Calu3 (cell line): ENCODE measurements at places on chromosomes 16 and 17.

DNA sequence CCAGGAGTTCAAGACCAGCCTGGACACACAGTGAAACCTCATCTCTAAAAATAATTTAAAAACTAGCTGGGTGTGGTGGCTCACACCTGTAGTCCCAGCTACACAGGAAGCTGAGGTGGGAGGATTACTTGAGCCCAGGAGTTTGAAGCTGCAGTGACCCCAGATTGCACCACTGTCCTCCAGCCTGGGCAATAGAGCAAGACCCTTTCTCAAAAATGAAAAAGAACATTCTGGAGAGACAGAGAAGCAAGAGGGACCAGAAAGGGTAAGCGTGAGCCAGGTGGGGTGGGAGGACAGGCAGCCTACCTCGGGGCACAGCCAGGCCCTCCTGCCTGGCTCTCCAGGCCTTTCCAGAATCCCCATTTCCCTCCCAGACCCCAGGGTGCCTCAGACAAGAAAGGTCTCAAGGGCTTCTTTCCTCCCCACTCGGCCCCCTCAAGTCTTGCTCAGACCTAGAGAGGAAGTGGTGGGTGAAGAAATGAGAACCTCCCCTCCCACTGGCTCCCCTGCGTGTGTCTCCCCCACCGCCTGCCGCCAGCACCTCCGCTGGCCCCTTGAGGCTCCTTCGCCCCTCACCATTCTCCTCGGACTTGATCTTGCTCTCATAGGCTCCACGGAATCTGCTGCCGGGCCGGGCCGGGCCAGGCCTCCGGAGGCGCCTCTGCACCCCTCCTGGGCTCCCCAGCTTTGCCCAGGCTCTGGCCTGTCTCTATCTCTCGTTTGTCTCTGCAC is 503 bp downstream of the C16orf54 start:
- no peak for DNase-seq

GRCh38 chr17:14882131-14882530 is 383.0 kb downstream of the PMP22 start:
- no peak for DNase-seq

DNA sequence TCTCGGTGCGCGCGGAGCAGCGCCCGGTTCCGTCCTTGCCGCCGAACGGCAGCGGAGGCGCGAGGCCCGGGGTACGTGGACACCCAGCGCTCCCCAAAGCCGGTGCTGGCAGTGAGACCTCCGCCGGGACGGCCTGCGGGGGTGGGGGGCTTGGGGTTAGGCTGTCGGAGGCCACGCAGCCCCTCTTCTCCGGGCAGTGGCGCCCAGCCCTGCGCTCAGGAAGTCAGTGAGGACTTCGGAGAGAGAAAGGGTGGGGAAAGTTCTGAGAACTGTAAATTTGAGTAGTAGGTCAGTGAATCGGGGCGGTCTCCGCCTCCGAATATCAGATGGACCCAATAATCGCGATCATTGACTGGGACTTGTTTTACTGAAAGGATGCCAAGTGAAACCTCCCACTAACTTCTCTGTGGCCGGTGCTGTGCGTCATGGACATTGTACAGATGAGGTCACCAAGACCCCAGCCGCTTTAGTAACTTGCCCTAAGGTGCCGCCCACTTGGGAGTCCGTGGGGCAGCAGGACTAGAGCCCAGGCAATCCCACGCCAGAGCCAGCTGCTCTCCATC is 468 bp downstream of the IL4R start:
- peak; percentile 61 for DNase-seq

GRCh38 chr17:39921323-39921722 is 2.9 kb upstream of the GSDMB start:
- peak; percentile 81 for DNase-seq

DNA sequence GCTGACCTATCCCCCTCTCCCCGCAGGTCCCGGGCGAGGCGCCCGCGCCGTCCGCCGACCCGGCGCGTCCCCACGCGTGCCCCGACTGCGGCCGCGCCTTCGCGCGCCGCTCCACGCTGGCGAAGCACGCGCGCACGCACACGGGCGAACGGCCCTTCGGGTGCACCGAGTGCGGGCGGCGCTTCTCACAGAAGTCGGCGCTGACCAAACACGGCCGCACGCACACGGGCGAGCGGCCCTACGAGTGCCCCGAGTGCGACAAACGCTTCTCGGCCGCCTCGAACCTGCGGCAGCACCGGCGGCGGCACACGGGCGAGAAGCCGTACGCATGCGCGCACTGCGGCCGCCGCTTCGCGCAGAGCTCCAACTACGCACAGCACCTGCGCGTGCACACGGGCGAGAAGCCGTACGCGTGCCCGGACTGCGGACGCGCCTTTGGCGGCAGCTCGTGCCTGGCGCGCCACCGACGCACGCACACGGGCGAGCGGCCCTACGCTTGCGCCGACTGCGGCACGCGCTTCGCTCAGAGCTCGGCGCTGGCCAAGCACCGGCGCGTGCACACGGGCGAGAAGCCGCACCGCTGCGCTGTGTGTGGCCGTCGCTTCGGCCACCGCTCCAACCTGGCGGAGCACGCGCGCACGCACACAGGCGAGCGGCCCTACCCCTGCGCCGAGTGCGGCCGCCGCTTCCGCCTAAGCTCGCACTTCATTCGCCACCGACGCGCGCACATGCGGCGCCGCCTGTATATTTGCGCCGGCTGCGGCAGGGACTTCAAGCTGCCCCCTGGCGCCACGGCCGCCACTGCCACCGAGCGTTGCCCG is 10.3 kb downstream of the ZNF771 start:
- DNase-seq = peak; percentile 94

DNA sequence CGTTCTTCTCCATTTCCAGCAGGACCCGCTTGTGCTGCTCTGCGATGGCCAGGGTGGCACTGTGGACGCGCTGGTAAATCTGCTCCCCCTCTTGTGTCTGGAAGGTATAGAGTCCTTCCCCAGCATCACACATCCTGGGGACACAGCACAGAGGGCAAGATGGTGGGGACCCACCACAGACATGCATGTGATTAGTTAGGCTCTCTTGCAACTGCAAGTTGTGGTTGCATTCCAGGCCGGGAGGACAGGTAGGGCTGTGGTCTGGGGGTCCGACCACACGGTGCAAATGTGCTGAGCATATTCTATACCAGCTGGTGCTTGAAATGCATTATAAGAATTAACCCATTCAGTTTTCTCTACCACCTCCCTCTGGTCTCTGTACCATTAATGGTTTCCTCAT is 11.4 kb downstream of the POLR2C start:
- no peak for DNase-seq

GRCh38 chr16:12902511-12903372 is 1.3 kb downstream of the SHISA9 start:
- DNase-seq = no peak

- DNase-seq = no peak
These were observed 5.6 kb downstream of the ACE start for GRCh38 chr17:63482509-63482908.

DNA sequence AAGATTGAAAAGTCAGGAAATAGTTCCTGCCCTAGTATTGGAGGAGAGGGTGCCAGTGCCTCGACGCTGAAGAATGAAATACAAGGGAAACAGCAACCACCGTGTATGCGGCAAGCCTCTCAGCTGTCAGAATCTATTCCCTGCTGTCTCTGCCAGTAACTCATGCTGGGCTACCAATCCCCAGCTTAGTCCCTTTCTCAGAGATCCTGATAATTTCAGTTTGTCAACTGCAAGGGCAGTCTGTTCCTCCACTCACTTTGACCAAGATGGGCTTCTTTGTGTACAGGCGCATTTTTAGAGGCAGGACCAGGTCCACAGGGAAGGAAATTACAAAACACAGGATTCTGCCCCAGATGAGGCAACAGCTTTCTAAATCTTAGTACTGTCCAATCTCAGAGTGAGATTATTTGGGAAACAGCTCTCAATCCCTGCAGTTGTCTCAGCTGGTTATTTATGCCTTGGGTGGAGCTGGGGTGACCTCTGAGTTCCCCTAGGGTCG is 1.3 kb downstream of the NQO1 start:
- no peak for DNase-seq

DNA sequence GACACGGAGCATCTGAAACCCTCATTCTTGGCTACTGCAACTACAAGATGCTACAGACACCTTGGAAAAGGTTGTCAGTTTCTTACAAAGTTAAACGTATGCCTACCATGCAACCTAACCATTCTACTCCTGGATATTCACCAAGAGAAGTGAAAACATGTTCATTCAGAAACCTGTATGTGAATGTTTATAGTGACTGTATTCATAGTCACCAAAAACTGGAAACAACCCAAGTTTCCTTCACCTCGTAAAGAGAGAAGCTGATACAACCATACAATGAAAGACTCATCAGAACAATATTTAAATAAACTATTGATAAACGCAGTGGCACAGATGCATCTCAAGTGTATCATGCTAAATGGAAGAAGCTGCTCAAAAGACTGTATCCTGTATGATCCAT is 55.4 kb upstream of the CHMP6 start:
- no peak for DNase-seq
